ENCODE measurements at places on chromosomes 12 and 14.

- no peak for DNase-seq
Measured at GRCh38 chr12:9702255-9702654, 30.6 kb downstream of the CLECL1 start.

GRCh38 chr14:84436528-84436927 lies 1093.4 kb upstream of the FLRT2 start:
- no peak for DNase-seq

- DNase-seq = no peak
Measured at GRCh38 chr12:77435446-77436091, 370.2 kb upstream of the E2F7 start.

GRCh38 chr14:65438266-65438933 lies 25.9 kb downstream of the FUT8 start:
- DNase-seq = no peak

GRCh38 chr14:88477513-88478250 lies 77.1 kb downstream of the PTPN21 start:
- no peak for DNase-seq

- DNase-seq = no peak
Measured at GRCh38 chr14:93974833-93975232, 1.5 kb downstream of the ASB2 start.

GRCh38 chr12:83225806-83226205 lies 539.1 kb downstream of the TMTC2 start:
- DNase-seq = no peak

DNA sequence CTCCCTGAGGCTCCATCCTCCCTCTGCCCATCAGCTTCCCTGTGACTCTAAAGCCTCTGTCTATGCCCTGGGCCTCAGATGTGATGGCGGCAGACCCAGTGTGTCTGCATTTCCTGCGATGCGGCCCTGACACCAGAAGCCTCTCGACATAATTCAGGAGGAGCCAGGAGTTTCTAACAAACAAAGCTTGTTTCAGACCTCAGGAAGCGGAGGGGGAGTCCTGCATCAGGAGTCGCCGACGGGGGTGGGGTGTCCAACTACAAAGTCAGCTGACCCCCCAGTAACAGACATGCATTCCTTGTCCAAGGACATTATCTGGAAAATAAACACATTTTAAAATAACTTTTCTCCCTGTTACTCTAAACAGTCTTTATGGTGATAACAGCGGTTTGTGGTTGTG lies 167.5 kb downstream of the DPF3 start:
- DNase-seq = no peak

- no peak for DNase-seq
Measured at GRCh38 chr12:75709503-75709902, 198.1 kb upstream of the KRR1 start.

Data from stimulated activated CD8-positive, alpha-beta memory T cell treated with anti-CD3 and anti-CD28 coated beads, Interleukin-15, amount 100 ng/mL, for 24 hours (primary cell).